ENCODE measurements at places on chromosomes 12 and 14.

DNA sequence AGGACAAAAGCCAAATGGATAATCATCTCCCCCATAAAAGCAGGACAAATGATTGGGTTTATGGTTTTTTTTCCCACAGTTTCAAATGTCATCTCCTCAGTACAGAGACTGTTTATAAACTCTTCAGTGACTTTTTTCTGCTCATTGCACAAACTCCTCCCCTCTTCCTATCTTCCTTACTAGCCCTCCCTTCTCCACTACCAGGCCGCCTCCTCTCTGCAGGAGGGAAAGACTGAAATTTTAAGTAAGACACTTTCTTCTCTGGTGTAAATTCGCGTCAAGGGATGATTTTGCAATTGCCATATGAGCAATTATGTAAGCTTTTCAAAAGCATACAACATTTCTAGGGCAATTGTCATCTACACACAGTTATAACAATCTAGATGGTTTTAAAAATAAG, 37.0 kb downstream of the BTG1 start:
- peak; percentile 74 for DNase-seq

DNA sequence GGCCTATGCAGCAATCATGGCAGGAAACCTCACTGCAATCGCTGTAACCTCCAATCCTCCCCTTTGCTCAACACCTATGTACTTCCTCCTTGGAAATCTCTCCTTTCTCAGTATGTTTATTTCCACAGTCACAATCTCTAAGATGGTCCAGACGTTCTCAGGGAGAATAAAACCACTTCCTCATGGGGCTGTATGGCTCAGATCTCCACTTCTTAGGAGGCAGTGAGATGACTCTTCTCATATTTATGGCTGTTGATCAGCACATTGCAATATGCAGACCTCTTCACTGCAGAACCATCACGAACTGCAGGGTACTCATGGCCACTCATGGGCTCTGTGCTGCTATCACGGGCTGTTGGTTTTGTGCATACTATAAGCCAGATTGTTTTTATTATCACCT, 17.1 kb upstream of the OR4K17 start:
- DNase-seq = no peak

- DNase-seq = peak; percentile 80
Measured at GRCh38 chr14:72516936-72517700, 376.8 kb downstream of the DPF3 start.

GRCh38 chr14:61832783-61833182, 70.6 kb downstream of the SNAPC1 start:
- no peak for DNase-seq

- no peak for DNase-seq
Measured at GRCh38 chr12:66627270-66627987, 51.4 kb downstream of the GRIP1 start.

DNA sequence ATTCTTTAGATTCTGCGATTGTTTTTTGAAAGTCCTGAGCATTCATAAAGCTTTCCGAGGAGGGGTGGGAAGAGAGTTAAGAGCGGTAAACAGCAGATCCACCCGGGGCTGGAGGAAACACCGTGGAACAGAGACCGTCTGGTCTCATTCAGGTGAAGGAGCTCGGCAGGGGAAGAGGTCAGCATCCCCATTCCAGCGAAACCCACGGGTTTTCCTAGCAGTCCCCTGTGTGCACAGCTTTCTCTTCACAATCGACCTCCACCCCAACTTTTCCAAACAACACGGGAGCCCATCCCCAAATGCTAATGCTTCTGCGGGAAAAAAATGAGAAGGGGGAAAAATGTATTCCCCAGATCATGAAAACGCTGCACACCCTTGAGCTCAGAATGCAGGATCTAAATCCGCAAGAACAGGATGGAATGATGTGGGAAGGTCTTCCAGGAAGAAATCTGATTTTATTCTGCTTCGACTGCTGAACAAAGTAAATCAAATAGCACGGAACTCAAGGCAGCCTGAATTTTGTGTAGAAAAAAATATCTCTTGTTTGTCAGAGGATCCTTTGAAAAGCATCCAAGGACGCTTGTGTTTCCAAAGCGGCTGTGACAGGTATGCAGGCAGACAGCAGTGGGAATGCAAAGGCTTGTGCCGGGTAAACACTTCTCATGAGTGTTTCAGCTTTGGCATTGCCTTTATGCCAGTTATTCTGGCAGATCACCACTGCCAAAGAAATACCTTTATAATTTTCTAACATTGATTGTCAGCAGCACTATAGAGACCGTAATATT, 128.8 kb downstream of the NDUFA12 start:
- DNase-seq = no peak

GRCh38 chr12:52208424-52209165, 16.8 kb upstream of the KRT80 start:
- DNase-seq = no peak

GRCh38 chr14:45065540-45065939, 18.4 kb upstream of the PRPF39 start:
- no peak for DNase-seq

GRCh38 chr12:66612090-66612775, 66.6 kb downstream of the GRIP1 start:
- DNase-seq = no peak

- DNase-seq = no peak
Measured at GRCh38 chr12:100229876-100230275, 29.3 kb downstream of the ACTR6 start.

- DNase-seq = no peak
Measured at GRCh38 chr14:96953087-96953874, 156.1 kb downstream of the VRK1 start.

DNA sequence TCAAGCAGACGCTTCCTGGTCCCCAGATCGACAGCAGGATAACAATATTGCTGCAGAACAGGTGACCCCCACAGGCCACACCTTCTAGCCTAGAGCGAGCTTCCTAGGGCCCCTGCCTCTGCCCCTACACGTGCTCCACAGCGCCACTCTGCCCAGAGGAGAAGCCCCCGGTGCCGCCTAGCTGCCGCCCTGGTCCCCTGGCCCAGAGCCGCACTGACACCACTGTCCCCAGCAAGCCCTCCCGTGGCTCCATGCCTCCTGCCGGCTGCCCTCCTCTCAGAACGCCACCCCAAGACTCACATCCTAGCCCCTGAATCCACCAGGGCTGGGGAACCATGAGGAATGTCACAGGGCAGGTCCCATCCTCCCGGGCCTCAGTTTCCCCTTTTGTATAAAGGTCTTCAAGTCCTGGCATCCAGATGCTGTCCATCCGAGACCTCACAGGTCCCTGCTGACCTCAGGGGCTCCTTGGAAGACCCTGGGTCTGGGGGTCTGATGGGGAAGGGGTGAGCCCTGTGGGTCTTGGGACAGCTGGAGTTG, 31.0 kb downstream of the JAG2 start:
- DNase-seq = no peak

DNA sequence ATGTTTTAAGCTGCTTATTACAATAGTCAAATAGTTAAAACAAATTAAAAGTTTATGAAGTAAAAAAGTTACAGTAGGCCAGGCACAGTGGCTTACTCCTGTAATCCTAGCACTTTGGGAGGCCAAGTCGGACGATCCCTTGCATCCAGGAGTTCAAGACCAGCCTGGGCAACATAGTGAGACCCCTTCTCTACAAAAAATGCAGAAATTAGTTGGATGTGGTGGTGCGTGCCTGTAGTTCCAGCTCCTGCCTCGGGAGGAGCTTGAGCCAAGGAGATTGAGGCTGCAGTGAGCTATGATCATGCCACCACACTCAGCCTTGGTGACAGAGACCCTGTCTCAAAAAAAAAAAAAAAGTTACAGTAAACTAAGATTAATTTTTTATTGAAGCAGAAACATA, 142.6 kb downstream of the MIPOL1 start:
- DNase-seq = no peak

DNA sequence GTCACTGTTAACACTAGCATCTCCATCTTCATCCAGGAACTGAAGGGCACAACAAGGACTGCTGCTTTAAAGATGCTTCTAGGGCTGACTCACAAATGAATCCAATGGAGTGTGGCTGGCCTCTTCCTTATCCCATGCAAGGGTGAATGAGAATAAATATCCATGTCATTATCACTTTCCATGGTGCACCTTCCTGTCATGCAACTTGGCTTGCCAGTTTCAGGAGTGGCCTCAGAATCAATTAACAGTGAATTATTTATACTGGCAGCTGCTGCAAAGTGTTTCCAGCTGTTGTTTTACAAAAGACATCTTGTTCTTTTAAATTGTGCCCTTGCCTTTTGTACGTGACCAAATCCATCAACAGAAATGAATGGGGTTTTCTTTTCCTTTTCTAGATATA, 499.3 kb upstream of the TMEM132C start:
- no peak for DNase-seq

- DNase-seq = peak; percentile 5
Measured at GRCh38 chr12:64273527-64274403, 51.7 kb upstream of the KICS2 start.

- DNase-seq = no peak
Measured at GRCh38 chr12:46578190-46578982, 205.8 kb upstream of the SLC38A2 start.

GRCh38 chr12:2853626-2854025, 3.2 kb downstream of the TEX52 start:
- peak; percentile 80 for DNase-seq

DNA sequence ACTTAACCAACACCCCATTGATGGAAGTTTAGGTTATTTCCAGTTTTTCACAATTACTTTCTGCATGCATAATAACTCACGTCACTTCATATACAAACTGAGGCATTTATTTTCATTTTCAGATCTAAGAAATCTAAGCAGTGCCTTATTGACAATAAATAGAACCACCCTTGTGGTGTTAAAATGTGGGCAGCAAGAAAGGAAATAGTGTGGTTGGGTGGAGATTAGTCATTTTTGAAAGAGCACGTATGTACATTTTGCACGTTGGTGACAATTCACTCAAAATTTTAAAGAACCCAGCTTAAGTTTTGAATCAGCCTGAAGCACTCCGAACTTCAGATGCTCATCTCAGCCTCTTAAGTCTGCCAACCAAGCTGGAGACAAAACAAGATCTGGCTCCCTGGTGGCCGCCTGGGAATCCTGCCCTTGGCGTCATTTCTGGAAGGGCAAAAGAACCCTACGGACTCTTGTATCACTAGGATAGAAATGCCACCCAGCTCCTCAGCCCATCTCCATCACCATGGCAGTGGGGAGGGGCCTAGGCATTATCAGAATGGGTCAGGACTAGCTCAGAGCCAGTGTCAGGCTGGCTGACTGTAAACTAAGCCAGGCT, 89.5 kb upstream of the BCL2L14 start:
- peak; percentile 81 for DNase-seq

- DNase-seq = peak; percentile 78
Measured at GRCh38 chr12:93766796-93767523, 89.8 kb downstream of the CRADD start.

DNA sequence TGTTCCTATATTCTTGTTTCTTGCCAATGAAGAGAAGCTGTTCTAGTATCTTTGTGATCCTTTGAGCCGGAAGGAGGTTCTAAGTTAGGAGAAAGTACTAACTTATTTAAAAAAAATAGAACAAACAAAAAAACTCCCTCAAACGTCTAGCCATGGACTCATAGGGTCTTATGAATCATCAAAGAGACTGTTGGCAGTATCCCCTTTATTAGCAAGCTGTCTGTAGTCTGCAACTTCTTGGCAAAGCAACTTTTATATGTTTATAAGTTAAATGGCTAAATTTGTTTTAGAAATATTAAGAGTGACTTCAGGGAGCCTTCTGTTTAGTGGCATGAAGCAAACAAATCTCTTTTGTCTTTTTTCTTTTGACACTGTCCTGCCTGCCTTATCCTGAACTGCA, 291.9 kb downstream of the FUT8 start:
- DNase-seq = peak; percentile 47

- DNase-seq = no peak
Measured at GRCh38 chr14:102164965-102165364, 25.3 kb downstream of the WDR20 start.

- DNase-seq = no peak
Measured at GRCh38 chr12:120249875-120250795, 15.4 kb downstream of the PXN start.

DNA sequence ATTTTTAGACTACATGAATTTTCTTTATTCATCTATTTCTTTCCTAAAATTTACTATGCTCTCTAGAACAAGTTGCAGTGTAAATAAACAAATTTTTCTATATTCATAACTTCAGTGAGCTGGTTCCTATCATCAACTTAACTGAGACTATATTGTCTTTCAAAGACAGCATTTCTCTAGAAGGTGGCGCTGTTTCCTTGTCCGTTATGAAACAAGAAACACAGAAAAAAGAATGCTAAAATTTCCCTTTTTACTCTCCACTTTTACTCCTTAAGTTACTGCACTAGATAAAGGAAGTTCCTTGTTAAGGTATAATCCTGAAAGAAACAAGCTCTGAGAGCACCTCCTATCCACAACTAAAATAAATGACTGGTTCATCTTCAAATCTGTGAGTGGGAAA, 8.2 kb upstream of the CLEC2A start:
- no peak for DNase-seq

DNA sequence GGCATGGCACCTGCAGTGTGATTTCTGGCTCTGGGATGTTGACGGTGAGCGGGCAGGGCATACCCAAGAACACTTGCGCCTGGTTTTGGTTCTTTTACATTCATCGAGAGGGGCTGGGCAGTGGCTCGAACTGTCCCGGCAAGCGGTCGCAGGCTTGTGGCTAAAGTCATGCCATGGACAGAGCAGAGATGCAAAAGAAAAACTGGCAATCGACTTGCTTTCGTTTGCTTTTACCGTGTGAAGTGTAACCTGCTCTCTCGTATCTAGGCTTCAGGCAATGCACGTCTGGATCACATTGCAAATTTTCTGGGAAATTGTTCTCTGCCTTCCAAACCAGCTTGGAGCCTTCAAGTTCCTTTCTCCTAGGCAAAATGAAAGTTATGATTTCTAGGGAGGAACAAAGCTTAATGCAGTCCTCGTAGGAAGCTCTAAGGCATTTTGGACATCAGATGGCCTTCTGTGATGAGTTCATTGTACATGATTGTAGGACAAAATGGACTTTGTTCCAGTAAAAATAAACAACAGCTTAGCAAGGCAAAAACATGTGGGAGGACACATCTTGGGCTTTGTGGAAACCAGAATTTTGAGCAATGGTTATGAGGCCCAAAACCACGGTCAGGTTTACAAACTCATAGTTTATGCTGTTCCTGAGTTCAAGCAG, 18.3 kb downstream of the ADGRD1 start:
- no peak for DNase-seq

DNA sequence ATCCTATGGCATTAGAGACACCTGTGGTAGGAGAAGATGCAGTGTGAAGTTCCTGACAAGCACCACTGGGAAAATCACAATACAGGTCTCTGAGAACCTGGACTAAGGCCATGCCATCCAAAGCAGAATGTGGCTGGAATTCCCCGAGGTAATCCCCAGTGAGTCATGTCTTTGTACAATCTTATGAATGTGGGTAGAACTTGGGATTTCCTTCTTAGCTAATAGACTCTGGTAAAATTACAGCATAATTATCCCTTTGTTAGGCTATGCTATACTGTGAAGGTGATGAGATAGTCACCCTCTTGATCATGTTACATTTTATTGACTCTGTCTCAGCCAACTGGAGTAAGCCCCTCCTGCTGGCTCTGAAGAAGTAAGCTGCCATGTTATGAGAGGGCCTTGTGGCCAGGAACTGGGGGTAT, 224.3 kb upstream of the DCN start:
- peak; percentile 52 for DNase-seq

Measured in fibroblast of skin of back (primary cell).